ENCODE measurements at places on chromosomes 6 and 20.

DNA sequence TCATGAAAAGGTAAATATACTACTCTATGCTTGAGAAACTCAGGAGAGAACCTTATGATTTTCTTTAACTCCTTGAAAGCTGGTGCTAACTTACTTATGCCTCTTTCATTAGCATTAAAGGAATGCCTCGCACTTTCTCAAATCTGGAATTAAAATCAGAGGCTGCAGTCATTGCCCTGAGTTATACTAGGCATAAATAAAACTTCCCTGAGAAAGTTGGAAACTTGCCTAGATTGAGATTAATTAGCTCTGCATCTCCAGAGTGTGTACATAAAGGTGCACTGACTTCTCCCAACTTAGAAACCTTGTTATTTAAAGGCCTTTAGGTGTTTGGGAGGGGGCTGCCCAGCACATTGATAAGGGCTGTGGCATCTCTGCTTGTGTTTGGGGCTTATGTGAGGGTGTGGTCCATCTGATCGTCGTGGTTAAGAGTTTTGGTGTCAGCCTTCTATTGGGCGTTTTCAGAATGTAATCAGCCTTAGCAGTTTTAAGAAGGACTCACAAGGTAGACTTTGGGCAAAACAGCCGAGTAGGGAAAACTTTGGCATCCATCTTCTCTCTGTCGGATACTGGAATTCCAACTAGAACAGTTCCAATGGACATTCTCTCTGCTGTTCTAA, 32.1 kb upstream of the CCN6 start:
- DNase-seq, result no peak

GRCh38 chr6:155755452-155755851, 299.8 kb upstream of the NOX3 start:
- DNase-seq, result no peak

DNA sequence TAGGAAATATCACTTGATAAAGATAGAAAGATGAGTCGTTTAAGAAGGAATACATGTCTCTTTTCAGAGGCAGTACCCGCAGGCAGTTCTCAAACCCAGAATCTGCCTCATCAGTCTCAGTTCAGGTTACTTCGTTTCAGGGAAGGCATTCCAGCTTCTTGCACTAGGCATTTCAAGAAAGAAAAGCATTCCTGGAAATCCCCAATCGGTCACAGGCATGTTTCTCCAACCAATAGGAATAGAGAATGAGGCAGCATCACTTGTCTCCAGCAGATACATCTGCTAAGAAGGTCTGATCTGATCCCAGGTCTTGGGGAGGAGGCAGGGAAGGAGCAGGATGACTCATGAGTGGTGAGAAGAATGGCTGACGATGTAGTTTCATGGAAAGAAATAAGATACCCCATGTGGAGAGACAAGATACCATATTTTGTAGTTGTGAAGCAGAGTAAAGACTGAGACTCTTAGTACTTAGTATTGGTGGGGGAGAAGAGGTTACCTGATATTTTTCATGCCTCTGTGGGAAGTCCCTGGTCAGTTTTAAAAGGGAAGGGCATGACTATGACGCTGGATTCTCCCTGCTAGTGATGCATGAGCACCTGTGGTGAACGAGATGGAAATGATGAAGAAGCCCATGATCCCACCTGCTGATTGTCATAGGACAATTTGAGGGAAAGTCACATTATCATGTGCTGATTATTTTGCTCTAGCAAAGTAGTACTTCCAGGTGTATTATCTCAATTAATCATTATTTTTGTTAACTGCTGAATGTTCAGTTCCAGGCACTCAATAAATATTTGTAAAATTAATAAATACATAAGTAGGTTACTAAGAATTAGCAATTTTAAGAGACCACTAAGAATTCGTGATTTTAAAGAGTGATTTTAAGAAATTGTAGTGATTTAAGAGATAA, 20.3 kb upstream of the HLA-DRB1 start:
- peak; percentile 78 for DNase-seq

DNA sequence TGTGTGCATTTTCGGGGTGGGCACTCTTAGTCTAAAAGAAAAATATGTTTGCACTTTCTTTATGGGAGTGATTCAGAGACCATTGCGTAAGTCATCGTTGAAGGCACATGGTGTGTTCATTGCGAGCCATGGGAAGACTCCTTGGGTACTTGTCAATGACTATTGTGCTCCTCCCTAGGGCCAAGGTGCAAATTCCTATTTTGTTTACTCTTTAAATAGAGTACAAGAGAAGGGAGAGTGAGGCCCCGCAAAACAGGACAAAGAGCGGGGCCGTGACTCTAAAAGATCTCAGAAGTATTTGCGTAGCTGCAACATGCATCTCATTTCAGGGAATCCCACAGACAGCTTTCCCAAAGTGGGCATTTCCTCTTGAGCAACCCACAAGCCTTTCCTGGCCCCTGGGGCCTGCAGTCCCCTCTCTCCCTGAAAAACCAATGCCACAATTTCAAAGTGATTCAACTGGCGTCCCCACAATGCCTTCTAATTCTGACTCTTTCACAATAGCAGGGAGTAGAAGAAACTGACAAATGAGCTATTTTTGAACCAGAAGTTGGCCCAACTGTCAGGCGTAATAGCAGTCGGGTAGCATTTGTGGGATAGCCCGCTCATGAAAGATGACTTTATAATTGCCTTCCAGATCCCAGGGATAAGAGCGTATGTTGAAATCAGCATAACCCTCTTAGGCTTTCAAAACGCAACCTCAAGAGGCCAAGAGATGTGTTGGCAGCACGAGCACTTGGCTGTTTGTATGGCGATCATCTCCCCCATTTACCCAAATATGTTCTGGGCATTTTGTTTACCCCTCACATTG, 277.9 kb upstream of the BMP2 start:
- no peak for DNase-seq

DNA sequence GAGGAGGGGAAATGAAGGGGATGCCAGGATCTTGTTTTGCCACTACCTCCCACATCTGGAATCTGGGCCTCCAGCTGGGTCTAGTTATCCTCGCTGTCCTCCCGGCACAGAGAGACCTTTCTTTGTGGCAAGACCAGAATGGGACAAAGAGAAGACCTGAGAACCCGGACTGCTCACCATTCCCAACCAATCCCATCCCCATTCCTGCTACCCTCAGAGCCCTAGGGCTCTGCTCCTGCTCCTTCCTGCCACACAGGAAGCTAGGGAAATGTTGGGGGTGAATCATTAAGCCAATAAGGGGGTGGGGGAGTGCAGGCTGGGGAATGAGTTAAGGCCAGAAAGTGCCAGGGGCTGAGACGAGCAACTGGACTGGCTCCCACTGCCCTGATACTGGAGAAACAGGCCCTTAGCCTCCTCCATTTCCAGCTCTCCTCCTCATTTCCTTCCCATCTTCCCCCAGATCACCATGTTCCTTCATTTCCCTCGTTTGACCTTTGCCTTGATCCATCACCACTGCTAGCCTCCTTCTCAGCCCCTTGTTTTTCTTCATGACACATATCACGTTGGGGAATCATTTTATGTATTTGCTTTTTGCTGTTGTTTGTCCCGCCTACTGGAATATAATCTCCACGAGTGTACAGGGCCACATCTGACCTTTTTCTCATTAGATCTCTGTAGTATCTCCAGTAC, 4.6 kb upstream of the IER3 start:
- DNase-seq, result no peak

DNA sequence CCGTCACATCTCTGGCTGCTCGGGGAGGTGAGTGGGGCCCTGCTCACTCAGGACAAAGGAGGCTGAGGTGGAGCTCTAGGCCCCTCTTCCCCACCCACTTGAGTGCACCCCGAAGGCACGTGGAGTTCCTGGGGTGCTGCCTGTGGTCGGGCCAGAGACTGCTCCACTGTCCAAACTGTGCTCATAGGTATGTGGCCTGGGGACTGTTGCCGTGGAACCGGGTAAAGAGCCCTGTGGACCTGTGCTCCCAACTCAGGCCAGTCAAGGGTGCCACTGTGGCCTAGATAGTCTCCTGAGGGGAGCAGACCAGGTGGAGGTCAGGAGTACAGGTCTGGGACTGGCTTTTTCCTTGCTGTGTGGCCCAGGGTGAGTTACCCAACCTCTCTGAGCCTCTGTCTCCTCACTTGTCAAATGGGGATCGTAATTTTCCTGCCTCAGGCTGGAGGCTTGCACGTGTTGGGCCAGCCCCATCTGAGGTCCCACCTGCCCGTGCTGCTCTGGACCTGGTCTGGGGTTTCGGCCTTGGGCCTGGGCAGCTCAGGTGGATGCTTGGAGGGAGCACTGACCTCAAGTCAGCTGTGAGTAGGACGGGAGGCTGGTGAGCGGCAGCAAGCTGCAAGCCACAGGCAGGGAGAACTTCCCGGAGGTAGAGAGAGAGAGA, 12.4 kb upstream of the NPBWR2 start:
- no peak for DNase-seq

DNA sequence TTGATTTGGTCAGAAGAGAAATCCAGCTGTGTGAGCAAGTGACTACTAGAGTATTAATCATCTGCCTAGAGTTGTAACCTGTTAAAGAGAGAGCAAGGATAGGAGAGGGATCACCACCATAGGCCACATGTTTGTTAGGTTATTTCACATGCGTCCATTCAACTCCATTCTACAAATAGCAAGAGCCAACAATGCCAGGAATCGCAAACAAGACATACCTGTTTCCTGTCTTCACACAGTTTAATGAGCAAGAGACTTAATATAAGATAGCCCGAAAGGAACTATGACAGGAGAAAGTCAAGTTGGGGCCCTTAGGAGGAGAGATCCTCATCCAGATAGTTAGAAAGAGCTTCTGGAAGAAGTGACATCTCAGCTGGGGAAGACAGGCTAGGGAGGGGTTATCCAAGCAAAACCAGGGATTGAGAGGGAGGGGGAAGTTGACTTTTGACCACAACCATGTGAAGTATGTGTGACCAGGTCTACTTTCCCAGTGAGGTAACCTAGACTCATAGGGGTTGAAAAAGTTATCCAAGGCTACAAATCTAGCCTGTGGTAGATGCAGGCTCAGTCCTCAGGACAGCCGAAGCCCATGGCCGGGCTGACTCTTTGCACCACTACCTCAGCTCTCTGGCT, 147.4 kb downstream of the ALDH8A1 start:
- DNase-seq, result no peak

DNA sequence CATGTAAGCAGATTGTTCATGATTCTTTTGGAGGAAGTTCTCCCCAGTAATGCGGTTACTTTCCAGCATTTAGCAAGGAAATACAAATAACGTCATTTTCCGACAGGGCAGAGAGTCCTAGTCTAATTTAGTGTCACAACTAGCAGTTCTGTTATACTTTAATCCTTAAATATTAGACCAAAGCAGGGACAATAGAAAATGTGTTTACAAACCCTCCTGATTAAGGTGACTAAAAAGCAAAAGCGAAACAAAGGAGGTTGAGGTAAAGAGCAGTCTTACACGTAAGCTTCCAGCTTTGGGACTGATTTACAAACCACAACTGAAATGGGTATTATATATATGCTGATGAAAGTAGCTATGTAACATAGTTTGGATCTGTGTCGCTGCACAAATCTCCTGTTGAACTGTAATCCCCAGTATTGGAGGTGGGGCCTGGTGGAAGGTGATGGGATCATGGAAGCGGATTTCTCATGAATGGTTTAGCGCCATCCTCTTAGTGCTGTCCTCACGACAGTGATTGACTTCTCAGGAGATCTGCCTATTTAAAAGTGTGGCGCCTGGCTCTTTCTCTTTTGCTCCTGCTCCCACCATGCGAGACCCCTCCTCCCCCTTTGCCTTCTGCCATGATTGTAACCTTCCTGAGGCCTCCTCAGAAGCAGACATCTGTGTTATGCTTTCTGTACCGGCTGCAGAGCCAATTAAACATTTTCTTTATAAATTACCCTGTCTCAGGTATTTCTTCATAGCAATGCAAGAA, 81.9 kb downstream of the PLCB1 start:
- no peak for DNase-seq

- no peak for DNase-seq
These were observed 43.5 kb downstream of the TFAP2B start for GRCh38 chr6:50862176-50862575.

DNA sequence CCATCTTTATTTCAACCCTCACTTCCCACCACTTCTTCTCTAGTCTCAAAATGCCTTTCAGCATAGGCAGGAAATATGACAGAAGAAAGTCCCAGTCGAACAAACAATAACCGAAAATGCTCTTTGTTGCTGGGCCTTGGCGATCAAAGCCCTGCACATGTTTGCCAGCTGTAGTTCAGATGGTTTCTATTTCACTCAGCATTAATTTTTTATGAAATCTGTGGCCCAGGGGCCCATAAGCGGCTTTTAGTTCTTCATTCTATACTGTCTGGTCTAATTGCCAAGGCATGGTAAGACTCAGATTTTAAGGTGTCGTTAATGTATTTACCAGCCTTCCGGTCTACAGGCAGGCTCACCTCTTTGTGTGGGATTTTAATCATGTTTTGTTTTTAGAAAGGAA, 10.9 kb upstream of the F13A1 start:
- no peak for DNase-seq

- no peak for DNase-seq
These were observed 174.3 kb upstream of the STXBP5 start for GRCh38 chr6:147029923-147030322.

- DNase-seq, result no peak
These were observed 24.9 kb downstream of the SEC23B start for GRCh38 chr20:18532626-18533025.

- no peak for DNase-seq
These were observed 5.1 kb upstream of the ULBP2 start for GRCh38 chr6:149936743-149937142.

- no peak for DNase-seq
These were observed 14.0 kb upstream of the GMPR start for GRCh38 chr6:16224409-16224808.

GRCh38 chr20:47280668-47281067, 75.8 kb downstream of the ZMYND8 start:
- DNase-seq, result no peak

GRCh38 chr6:109001291-109001894, 93.3 kb downstream of the SESN1 start:
- DNase-seq, result no peak

- peak; percentile 72 for DNase-seq
These were observed at the start of gene CRYBG1 for GRCh38 chr6:106360410-106360988. Gene CRYBG1, plus strand, starts transcription at chr6:106360717. Its CDS starts 192 bp downstream, at chr6:106360909.

DNA sequence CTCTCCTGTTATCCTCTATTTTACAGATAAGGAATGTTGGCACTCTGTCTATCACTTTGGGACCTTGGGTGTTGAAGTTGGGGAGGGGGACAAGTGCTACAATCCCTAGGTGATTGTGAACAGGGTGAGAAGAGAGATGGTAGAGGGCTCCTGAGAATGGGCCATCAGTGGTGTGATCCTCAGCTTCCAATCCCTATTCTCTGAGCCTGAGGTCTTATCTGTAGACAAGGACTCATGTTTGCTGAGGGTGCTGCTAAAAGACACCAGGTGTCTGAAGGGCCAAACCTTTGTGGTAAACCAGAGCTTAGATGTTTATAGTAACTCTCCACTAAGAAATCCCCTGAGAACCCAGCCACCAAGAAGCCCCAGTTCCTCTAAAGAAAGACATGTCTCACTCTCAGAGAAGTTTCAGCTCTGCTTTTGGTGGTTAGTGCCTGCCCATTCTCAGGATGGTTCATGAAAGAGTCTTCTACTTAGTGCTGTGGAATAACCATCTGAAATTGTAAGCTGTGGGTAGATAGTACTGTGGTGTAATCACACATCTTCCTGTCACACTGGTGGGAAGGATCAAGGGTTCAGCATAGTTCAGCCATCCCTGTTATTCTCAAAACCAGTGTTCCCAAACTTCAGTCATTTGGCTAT, 58.2 kb upstream of the IL20RA start:
- DNase-seq, result no peak

Measured in neural crest cell (in vitro differentiated cells).